ENCODE measurements at places on chromosomes 3 and 15. TPM values are rescaled to one million over a fixed set of nuclear protein-coding genes. Genes with fewer than 3 reads are reported as not detected.

The ARHGAP31 gene
- 3.5 TPM for polyA plus RNA-seq

DNA sequence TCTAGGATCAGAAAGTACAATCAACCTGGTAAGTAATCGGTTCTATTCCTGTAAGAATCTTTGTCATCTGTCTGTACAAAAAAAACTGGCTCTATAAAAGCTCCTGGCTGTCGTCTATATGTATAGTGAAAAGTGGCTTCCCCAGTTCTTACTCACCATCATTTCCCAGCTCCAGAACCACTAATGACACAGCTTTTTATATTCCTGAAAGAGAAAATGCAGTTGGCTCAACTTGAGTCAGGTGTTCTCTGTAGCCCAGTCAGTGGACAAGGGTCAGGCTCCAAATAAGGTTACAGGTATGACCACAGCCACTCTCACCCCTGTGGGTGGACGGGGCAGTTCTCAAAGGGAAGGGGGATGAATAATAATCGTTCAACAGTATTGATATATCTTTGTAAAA is 85.1 kb downstream of the AP4E1 start:
- H3K27me3 ChIP-seq: no peaks in the 10 kb centered on the region
- H3K36me3 ChIP-seq: no peaks in the 10 kb centered on the region
- no peak for DNase-seq
- H3K27ac ChIP-seq: no peak overlapping the region

The OXTR gene
- under 0.01 TPM for polyA plus RNA-seq

GRCh38 chr3:13548696-13549622 is at the start of gene FBLN2:
TSS of gene FBLN2 (plus strand) at chr3:13549125. CDS start at chr3:13570356, 21,231 bp downstream.
- peak within 1 kb of the TSS; percentile 55 for H3K27ac ChIP-seq
- no peaks in the 10 kb centered on the region for H3K36me3 ChIP-seq
- peaks cover 53% of the 10 kb centered on the region for H3K27me3 ChIP-seq
- peak; percentile 71 for DNase-seq

The MUC13 gene
- polyA plus RNA-seq: 156 TPM

The CD47 gene
- polyA plus RNA-seq: 74.9 TPM

DNA sequence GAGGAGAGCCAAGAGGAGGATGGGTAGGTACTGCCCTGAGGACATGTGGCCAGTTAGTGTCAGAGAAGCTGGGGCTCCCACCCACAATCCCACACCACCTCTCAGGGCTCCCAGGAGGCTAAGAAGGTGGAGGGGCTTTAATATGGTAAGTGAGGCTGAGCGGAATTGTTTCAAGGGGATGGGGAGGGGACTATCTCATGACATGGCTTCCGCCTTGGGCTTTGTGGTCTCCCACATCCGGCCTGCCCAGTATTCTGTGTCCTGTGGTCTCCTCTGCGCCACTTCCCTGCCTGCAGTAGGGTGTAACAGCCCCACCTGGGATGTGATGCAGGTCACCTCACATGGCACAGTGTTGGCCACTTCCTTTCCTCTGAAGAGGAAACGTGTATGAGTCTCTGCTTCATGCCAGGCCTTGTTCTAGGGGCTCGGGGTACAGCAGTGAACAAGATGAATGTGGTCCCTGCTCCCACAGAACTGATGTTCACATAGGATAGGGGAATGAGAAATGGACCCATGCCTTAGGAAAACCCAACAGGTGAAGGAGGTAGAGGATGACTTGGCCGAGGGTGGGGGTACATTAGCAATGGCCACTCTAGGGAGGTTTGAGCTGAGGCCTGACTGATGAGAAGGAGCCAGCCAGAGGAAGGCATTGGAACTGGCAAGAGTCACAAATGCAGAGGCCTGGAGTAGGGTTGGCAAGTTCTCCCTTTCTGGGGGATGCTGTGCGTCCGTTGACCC is 3.2 kb downstream of the NEIL1 start:
- H3K27ac ChIP-seq: no peak overlapping the region
- no peaks in the 10 kb centered on the region for H3K36me3 ChIP-seq
- H3K27me3 ChIP-seq: no peaks in the 10 kb centered on the region
- DNase-seq: no peak
- H3K4me1 ChIP-seq: peaks cover 23% of the 10 kb centered on the region
- H3K4me3 ChIP-seq: no peak overlapping the region

The SAMD7 gene
- polyA plus RNA-seq: not detected

GRCh38 chr3:154095832-154096421 is 25.3 kb upstream of the ARHGEF26 start:
- H3K36me3 ChIP-seq: no peaks in the 10 kb centered on the region
- no peaks in the 10 kb centered on the region for H3K4me1 ChIP-seq
- H3K27ac ChIP-seq: no peak overlapping the region
- no peak overlapping the region for H3K4me3 ChIP-seq
